ENCODE measurements at places on chromosomes 13 and 19.

- DNase-seq = no peak
These were observed 10.3 kb downstream of the THSD1 start for GRCh38 chr13:52395704-52396103.

- DNase-seq = no peak
These were observed 529.8 kb upstream of the NBEA start for GRCh38 chr13:34412295-34412694.

- DNase-seq = no peak
These were observed 435.6 kb upstream of the SLITRK5 start for GRCh38 chr13:87235621-87236020.

DNA sequence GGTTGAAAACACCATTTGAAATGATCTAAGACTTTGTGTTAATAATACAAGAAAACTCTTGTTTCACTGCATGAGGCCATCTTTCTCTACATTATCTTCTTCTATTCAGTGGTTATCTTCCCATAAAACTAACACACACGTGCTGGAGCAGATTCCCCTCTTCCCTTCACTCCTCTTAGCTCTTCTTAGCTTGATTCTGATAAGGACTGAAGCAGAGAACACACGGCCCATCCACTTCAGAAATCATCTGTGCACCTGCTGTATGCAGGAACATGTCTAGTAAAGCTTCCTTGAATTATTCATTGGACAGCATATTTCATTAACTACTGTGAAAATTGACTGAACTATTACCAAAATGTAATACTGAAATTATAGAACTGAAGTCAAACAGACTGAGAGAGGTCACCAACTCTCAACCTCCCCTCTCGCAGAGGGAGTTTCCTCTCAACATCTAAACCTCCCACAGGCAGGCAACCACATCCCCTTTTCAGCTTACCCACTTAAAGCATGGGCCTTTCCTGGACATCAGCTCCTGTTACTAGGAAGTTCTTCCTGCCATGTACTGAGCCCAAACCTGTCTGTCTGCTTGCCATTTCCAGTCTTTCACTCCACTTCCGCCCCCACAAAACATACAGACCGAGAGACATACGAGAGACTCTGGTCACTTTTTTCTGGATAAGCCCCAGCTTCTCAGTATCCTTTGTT, 113.9 kb downstream of the CRYL1 start:
- no peak for DNase-seq

- no peak for DNase-seq
These were observed 2.9 kb downstream of the PROSER3 start for GRCh38 chr19:35760711-35761349.

- no peak for DNase-seq
These were observed 45.4 kb upstream of the POMP start for GRCh38 chr13:28613562-28613961.

DNA sequence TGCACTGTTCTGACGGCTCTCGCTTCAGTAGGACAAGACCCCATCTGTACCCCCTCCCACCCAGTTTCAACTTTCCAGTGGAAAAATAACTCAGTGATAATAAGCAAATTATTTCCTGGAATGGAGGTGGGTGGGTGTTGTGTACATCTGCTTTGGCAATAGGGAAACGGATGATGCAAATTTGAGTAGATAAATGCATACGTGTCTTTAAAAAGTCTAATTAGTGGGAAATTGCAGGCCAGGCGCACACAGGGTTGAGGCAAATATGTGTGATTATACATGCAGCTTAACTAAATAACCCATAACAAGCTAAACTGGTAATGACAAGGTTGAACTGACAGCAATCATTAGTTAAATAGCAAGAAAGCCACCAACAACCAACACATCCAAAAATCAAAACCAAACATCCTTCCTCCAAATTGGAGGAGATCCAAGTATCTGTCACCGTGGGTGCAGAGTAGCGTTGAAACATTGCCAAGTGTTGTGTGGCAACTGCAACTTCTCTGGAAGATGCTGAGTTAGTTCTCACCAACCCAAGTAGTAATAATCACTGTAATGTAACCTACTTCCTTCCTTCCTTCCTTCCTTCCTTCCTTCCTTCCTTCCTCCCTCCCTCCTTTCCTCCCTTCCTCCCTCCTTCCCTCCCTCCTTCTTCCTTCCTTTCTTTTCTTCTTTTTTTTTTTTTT, 54.6 kb downstream of the TRPM4 start:
- no peak for DNase-seq

GRCh38 chr13:93397619-93398018, 171.0 kb downstream of the GPC6 start:
- DNase-seq = no peak

GRCh38 chr13:42524487-42525034, 49.4 kb upstream of the TNFSF11 start:
- no peak for DNase-seq

DNA sequence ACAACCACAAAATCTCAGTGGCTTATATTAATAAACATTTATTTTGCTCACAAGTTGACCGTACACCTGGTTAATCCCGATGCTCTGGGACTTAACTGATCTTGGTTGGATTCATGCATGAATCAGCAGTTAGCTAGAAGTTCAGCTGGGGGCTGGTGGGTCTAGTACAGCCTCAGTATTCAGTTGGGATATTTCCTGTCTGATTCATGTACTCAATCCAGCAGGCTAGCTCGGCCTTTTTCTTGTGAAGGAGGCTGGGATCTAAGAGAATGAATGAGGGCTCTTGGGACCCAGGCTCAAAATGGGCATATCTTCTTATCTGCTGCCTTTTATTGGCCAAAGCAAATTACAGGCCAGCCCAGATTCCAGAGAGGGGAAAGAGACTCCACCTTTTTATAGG, 178.8 kb downstream of the KCTD12 start:
- no peak for DNase-seq

GRCh38 chr13:103772576-103772975, 706.4 kb upstream of the SLC10A2 start:
- no peak for DNase-seq

- no peak for DNase-seq
These were observed 21.8 kb upstream of the ZNF30 start for GRCh38 chr19:34904664-34905527.

DNA sequence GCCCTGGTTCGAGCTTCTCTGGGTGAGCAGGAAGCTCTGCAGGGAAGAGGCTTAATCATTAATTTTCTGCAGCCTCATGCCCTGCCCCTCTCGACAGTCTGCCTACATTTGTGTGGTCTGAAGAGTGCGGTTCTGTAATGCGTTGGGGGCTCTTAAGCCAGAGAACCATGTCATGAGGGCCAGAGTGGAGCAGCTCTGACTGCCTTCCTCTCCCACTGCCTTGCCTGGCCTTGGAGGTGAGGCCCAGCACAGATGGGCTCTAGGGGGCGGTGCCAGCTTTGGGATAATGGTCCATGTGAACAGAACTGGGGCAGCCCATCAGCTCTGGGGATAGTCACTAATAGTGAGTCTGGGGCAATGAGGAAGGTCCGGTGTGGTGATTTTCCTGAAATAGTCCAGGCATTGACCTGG, 5.7 kb downstream of the FGF9 start:
- no peak for DNase-seq

- DNase-seq = no peak
These were observed 24.3 kb downstream of the CCNA1 start for GRCh38 chr13:36456577-36456976.

- DNase-seq = no peak
These were observed 45.3 kb downstream of the POLR1D start for GRCh38 chr13:27666951-27667350.

GRCh38 chr13:40120781-40121180, 465.3 kb downstream of the COG6 start:
- DNase-seq = no peak

DNA sequence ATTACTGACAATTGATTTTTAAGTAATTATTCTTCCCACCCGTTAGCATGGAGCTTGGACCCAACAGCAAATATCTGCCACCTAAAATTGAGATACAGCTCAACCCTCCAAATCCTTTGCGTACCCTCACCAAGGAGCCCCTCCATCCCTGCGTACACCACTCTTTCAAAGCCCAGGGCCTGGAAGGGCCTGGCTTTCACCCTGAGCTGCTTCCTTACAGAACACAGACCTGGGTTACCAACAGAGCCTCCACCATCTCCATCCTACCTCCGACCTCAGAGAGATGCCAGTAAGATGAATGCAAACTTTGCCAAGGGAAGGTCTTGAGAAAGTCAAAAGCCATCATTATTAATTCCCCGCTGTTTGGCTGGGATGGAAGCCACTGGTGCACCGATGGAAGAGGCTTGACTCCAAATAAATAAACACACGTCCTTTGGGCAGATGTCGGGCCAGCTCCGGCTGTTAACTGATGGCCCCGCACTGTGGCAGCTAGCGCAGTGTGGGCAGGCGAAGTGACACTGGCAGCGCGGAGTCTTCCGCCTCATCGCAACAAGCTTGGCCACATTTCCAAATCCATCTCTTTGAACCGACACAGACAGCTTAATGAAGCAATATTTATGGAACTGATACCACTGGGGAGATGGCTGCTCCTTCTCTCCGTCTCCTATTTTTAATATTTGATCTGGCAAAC, 150.2 kb upstream of the VSTM2B start:
- no peak for DNase-seq

- DNase-seq = no peak
These were observed 391.8 kb downstream of the KLF5 start for GRCh38 chr13:73450583-73450982.

DNA sequence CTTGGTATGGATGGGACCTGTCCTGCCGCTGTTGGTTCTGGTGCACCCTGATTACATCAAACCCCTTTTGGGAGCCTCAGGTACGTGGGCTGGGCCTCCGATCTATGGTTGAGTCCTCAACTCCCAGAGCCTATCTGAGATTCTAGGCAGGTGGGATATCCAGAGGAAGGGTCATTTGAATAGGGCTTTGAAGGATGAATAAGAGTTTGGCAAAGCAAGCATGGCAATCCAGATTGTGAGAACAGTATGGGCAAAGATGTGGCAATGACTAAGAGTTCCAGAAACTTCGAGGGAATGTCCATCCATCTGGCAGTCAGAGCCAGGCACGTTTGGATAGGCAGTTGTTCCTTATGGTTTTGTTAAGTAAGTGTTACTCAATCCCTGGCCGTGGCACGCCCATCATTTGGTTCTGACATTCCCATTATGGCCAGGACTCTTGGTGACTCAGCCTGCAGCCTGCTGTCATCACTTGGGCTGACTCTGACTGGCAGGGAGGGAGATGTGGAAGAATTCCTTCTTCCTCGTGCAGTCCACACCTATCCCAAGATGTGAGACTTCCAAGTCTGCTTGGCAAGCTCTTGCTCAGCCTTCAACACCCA, 21.5 kb downstream of the CYP4F22 start:
- no peak for DNase-seq

DNA sequence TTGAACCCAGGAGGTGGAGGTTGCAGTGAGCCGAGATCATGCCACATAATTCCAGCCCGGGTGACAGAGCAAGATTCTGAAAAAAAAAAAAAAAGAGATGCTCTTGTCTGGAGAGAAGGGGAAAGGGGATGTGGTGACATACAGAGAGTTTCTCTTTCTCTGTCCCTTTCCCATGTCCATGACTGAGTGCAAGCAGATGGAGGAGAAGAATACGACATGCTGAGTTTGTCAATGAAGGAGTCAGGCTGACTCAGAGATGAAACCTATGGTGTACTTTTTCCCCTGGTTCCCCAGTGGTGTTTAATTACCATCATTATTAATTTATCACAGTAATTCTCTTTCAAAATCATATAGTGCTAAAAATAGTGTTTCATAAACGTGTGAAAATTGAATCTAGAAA, 448.8 kb downstream of the FOXO1 start:
- DNase-seq = no peak

DNA sequence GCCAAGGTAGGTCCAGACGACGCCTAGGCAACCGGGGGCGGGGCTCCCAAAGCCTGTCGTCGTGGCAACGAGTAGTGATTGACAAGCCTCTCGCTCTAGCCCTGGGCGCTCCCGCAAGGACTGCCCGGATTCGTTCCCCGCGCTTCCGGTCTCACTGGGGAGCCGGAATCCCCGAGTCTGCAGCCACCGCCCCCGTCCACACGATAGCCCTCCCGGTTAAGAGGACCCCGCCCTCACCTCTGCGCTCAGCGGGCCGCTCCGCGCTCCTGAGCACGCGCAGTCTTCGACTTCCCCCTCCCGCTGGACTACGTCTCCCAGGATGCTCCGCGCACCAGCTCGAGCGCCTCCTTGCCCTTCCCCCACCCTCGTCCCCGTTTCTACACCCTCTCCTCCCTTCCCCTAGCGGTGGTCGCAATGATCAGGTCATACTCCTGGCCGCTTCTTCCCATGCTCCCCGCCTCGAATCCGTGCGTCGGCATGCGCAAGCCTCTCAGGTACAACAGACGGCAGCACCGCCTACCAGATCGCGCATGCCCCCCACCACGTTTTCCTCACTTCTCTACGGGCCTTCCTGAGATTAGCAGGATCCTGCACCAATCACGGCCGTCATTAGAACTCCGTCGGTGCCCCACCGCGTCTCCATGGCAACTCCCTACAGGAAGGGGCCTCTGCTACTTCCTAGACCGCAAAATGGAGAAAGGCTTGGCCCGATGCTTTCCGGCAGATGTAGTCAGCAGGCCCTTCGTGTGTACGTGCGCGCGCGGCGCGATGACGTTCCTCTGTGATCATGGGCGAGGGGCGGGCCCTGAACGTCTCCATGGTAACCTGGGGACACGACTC, at the start of gene MZF1:
MZF1 (minus strand) TSS at position 518 of the 840 bp plus-strand sequence. CDS start 1,946 bp downstream, outside the sequence.
- no peak for DNase-seq

- no peak for DNase-seq
These were observed 27.0 kb downstream of the PEG3 start for GRCh38 chr19:56813531-56813930.

DNA sequence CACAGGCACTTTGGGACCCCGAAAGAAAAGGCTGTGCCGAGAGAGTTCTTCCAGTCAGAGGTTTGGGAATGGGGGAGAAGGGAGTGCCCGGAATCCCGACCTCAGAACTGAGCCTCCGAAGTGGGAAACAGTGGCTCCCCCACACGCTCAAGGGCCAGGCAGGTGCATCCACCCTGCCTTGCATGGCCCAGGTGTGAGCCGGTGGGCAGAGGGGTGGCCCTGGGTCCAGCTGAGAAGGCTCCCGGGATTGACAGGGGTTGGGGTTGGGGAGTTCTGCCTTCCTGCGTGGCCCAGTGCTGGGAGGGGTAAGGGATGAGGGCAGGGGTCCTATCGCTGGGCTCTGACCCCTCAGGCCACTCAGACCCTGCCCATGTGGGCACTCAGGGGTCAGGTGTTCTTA, 163.5 kb upstream of the TUBA3C start:
- no peak for DNase-seq

DNA sequence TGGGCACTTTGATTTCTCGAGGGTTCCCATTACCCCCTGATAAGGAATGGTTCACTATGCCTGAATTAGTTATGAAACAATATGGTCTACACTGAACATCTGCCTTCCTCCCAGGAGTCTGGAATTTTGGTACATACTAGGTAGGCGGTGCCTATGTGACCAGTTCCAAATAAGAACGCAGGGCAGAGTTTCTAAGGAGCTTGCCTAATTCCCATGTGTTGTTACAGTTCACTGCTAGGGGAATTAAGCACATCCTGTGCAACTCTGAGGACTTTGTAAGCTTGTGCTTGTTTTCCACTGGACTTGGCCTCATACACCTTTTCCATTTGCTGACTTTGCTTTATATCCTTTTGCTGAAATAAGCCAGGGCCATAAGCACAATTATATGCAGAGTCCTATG, 29.2 kb downstream of the RBM26 start:
- no peak for DNase-seq
